Naive thymus-derived CD4-positive, alpha-beta T cell (primary cell): ENCODE measurements at places on chromosomes 16 and 17. TPM values are rescaled to one million over a fixed set of nuclear protein-coding genes. Genes with fewer than 3 reads are reported as not detected.

DNA sequence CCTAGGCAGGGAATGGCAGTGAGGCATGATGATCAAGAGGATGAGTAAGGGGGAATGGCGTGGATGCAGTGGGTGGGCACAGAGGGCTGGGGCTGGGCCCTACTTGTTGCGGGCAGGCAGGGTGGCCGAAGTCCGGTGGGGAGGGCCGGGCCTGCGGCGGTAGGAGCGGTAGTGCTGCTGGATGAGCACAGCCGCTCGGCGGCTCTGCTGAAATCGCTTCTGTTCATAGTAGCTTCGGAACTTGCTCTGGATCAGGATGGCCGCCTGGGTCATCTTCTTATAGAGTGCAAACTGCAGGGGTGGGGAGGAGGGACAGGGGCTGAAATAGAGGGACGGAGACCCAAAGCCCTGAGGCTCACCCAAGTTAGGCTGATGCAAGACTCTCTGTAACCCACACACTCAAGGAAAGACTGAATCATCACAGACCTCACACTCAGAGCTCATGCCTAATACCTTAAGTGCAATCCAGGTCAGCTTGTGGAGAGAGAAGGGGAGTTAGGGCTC, 1.5 kb upstream of the SPAG7 start:
- no peak for DNase-seq

DNA sequence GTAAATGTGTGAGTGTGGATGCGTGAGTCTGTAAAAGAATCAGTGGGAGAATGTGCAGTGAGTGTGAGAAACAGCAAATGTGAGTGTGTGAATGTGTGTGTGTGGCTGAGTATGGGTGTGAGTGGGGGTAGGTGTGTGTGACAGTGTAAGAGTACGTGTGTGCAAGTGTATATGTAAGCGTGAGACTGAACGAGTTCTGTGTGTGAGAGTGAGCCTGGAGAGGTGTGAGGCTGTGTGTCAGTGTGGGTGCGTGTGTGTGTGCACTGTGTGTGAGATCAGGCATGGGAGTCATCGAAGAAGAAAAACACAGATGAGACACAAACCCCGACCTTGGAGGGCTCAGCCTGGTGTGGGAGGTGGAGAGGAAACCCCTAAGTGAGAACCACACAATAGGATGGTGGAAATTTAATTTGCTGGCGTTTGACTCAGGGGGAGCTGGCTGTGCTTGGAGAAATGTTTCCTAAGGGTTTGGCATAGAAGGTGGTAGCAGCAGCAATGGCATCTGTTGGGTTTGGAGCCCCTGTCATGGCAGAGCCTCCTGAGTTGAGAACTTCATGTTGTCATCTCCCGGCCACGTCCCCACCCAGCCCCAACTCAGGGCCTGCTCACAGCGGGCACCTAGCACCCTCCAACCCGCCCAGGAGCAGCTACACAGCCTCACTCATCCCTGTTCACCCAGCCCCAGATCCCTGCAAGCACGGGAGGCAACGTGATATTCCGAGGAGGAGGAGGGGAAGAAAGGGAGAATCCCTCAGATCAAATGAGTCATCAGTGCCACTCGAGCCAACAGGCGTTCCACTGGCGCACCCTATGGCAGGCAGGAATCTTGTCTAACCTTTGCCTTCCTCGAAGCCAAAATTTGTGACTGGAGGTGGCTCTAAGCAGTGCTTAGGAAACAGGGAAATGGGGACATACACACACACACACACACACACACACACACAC, 14.3 kb upstream of the NUBP1 start:
- no peak for DNase-seq

GRCh38 chr17:21815352-21816063, 123.2 kb downstream of the KCNJ18 start:
- no peak for DNase-seq

DNA sequence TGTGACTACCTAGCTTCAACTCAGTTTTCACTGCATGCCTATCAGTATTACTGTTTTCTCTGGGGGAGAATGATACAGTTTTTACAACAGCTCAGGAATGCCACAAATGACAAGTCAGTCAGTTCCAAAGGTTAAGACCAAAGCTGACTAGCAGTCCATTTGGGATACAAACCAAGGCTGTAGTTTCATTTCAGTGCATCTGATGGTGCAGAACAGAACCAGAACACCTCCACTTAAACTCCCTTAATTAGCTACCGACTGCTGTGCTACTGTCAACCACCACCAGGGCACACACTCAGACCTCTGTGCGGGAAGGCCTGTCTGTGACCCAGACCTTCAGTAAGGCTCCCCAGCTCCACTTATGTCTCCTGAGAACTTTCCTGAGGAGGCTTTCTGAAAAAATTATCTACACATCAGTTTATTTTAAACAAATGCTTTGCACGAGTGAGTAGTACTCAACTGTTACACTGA, 20.4 kb downstream of the NFE2L1 start:
- no peak for DNase-seq

DNA sequence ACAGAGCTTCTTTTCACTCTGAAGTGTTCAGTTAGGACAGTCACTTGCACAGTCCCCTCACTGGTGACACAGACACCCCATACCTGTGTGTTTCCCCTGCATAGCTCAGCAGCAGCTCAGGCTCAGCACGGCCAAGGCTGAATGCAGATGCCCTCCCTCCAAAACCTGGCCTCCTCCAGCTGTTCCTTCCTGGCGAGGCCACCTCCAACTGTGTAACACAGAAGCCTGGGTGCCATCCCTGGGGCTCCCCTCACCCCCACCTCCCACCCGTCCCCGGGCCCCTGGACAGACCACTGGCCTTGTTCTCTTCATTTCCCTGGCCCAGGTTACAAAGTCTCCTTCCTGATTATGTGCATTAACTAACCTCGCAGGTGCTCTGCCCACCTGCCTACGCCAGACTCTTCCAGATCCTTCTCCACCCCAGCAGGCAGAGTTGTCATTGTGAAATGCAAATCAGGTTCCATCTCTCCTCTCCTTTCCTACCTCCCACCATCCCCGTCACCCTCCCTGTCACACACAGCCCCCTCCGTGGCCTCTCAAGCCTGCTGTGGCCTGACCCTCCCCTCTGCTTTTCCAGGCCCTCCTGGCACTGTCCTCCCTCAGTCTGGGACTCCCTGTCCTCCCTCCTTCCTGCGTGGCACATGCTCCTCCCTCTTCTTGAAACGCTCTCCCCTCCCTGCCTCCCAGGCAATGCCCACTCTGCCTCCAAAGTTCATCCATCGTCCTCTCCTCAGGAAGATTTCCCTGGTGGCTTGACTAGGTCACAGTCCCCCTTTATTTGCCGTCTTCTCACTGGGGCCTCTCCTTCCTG, 26.4 kb downstream of the MLYCD start:
- DNase-seq = no peak

Gene CRYM
- not detected for total RNA-seq

Gene TM4SF5
- total RNA-seq = not detected
